ENCODE measurements at places on chromosomes 7 and 10.

DNA sequence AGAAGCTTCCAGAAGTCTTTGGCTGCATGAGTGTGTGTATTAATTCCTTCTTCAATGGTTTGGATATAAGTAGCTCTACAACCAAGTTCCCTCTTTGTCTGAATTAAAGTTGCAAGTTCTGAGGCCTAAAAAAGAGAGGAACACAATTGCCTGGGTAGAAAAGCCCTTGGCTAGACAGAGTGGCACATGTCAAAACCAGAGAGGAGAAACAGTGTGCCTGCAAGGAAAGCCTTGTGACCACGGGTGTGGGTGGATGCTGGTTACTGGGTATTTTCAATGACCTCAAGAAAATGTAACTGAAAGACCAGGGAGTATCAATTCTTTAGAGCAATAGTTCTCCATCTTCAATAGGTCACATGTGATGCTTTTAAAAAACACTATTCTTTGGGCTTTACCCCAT, 148.3 kb downstream of the SVIL start:
- no peak for DNase-seq

DNA sequence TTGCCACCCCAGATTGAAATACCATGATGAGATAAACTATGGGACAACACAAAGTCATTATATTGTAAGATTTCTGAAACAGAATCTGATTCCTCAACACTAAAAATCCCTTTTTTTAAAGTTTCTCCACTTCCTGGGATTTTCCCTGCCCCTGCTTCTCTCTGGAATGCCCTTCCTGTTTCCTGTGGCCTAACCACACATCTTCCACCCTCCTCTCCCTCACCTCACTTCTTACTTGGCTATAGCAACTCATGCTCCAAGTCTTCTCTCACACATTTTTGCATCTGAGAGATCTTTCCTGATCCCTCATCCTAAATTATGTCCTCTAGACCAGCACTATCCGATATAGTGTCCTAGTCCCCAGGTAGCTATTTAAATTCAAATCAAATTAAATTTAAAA, 4.1 kb upstream of the RELN start:
- no peak for DNase-seq

- DNase-seq = no peak
Measured at GRCh38 chr7:17934094-17934493, 6.2 kb downstream of the SNX13 start.

DNA sequence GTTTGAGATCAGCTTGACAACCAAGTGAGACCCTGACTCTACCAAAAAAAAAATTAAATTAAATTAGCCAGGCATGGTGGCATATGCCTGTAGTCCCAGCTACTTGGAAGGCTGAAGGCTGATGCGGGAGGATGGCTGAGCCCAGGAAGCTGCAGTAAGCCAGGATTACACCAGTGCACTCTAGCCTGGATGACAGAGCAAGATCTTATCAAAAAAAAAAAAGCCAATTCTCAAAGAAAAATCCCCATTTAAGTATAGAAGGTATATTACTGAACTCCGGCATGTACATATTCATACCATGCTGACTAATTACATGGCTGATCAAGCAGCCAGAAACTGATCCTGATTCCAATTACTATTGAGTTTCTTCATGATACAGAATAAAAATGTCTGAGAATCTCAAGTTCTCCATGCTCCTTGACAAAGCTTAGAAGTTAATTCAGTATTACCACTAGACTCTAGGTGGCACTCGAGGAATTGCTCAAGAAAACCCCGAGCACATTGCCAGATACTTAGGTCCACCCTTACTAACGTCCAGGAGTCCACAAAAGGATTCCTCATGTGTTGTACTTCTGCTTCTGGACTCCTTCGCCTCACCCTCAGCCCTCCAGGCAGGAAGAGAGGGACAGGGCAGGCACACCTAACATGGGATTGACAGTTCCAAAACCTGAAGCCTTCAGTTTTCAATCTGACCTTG, 148.9 kb downstream of the PARD3 start:
- DNase-seq = no peak

DNA sequence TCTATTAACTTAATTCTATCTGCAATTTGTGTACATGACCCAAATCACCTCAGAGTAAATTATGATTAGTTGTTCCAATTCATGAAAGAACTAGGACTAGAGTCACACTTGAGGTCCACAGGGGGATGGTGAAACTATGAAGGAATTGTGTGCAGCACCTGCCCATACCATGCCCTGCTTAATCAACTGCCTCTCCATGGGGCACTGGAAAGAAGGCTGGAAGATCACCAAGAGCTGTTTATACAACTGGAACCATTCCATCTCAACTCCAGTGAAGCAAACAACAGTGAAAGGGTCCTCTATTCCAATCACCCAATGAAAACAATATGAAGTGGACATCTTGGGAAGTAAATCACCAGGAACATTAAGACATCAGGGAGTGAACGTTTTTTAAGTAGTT, 98.7 kb upstream of the SEMA3D start:
- DNase-seq = no peak

- DNase-seq = no peak
Measured at GRCh38 chr10:130003787-130004613, 39.9 kb upstream of the EBF3 start.

DNA sequence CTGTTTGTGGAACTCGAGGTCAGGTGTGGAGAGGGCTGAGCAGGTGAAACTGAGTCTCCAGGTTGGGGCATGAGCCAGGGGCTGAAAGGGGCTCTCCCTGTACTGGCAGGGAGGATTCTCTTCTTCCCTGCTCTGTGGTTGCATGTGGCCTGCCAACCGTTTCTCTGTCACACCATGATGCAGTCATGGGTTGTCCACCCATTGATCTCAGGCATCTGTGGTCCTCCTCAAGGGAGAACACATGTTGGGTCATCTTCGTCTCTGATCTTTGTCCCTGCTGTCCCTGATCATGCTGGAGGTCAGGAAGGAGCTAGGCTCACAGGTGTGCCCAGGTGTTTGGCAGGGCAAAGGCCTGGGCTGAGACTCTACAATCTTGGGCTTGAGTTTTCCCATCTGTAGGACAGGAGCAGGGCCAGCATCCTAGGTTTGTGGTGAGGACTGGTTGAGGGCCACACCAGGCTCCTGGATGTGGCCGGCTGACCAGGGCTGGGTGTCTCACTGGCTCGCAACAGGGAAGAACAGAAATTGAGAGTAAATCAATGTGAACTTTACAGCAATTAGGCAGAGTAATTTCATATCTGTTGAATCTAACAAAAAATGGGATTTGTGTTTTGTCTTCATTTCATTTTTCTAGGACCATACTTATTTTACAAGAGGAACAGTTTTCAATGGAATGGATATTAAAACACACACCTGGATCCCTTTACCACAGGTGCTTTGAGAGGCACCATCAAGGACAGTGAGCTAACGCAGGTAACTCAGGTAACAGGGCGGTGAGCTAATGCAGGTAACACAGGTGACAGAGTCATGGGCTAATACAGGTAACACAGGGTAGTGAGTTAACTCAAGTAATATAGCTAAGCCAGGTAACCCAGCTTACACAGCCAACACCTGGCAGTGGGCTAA, 58.5 kb upstream of the IGFBP3 start:
- DNase-seq = no peak

DNA sequence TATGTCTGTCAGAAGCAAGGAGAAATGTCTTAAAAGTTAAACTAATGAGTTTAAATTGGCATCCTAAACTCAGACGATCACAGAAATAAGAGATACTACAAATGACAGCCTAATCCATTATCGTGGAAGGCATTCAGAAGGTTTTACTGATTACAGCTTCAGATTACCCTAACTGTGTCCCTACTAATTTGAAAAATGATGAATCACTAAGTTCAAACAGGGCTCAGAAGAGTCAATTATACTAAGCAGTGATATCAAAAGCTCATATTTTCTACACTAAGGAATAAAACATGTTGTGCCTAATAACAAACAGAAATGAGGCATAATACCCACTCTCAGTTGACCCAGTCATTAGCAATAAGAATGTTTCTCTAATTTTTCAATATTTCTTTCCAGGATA, 152.0 kb upstream of the NRBF2 start:
- no peak for DNase-seq

DNA sequence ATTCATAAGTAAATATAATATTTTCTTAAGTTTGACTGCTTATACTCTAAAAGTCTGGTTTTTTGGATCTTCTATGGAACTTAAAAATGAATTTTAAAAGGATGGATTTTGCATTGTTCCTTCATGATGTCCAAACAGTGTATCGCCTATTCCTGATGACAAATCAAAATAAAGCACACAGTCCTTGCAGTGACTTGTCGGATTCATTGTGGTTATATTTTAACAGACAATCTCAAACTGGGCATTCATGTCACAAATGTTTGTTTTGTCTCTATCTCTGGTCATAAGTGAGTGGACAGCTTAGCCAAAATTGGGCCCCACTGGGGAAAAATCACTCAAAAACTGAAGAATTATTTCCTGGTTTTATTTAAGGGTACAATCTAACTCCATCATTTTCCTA, 74.8 kb downstream of the LMBR1 start:
- no peak for DNase-seq

GRCh38 chr10:74381291-74381853, 230.4 kb downstream of the ADK start:
- no peak for DNase-seq

DNA sequence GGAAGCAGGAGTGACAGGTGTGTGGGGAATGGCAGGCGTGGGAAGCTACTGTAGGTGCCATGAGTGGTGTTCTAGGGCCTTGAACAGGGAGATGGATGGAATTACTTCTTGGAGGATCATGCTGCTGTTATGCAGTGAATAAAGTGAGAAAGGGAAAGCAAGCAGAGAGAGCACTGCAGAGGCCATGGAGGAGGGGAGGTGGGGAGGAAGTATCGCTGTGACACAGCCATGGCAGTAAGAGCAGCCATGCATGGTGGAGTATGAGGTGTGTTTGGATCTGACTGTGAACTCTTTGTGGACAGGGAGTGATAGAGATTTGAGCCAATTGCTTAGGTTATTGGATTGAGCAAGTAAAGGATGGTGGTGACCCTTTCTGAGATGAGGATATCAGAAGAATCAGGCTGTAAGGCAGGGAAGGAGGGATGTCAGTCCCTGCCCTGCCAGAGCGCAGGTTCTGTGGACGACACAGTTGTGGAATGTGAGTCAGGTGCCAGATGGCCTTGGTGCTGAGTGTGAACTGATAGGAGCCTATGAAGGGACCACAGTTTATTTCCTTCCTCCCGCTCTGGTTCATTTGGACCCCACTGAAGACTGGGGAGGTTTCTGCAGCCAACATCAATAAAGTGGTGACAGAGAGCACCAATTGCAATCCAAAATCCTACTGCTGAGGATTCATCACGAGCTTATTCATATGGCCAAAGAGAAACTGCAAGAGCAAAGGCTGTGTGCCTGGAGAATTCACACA, 105.5 kb upstream of the TMEM72 start:
- no peak for DNase-seq

- no peak for DNase-seq
Measured at GRCh38 chr10:69329721-69330178, 51.5 kb downstream of the HK1 start.

DNA sequence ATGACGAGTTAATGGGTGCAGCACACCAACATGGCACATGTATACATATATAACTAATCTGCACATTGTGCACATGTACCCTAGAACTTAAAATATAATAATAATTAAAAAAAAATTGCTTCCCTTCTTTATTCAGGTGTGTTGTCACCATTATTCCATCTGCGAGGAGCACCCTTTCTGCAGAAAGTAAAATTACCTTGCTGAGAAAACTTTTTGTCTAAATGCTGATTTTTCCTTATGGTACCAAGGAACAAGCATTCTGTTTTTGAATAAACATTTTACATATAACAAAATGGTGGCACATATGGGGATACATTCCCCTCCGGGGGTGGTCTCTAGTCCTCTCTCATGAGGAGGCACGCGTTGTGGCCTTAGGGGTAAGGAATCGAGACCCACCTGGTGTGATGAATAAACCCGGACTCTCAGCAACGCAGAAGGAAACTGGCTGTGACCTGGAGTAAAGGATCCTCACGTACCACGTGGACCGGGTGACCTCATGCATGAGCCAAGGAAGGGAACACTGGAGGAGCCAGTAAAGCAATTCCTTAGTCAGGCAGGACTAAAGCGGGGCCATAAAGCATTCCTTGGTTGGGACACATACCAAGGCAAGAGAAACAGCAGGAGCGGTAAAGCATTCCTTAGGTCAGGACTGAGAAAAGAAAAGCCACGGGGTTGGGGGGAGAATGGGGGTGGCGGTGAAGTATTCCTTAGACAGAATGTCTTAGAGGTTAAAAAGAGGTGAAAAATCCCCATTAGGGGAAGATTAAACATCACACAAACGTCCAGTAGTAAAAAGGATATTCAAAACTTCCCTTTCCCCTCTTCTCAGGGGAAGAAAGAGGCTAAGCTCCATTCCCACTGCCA, 20.8 kb upstream of the OPTN start:
- no peak for DNase-seq

DNA sequence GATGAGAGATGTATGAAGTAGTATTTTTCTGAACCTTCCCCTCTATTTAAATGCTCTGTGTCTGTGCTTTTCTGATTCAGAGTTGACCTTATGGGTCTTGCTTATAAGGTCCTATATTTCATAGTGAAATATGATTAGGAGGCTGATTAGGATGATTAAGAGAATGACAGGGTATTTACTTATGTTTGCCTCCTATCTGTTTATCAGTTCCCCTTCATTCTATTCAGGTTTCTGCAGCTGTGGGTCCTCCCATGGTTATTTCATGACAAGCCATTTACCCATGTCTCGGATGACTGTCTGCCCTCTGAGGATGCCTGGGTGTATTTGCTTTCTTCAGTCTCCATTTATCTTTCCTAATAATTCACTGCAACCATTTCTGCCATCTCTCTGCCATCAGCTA, 16.9 kb downstream of the RPA3 start:
- no peak for DNase-seq

GRCh38 chr10:3853547-3854303, 68.7 kb upstream of the KLF6 start:
- DNase-seq = no peak

DNA sequence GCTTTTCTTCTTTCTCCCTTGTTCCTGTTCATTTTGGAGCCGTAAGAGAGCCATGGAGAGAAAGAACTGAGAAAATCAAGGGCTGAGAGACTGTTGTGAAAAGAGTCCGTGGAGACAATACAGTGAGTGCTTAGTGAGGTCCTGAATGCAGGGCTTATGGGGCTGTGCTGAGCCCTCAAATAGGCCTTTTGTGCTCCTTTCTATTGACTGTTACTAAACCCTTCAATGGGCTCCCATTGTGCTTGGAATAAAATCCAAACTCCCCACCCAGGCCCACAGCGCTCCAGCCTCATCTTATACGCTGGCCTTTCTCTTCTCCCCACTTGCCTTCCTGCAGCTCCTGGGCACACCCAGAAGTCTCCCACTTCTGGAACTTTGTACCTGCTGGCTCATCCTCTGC, 243.1 kb upstream of the HABP2 start:
- DNase-seq = no peak

GRCh38 chr7:94561841-94562514, 52.4 kb downstream of the CASD1 start:
- no peak for DNase-seq

DNA sequence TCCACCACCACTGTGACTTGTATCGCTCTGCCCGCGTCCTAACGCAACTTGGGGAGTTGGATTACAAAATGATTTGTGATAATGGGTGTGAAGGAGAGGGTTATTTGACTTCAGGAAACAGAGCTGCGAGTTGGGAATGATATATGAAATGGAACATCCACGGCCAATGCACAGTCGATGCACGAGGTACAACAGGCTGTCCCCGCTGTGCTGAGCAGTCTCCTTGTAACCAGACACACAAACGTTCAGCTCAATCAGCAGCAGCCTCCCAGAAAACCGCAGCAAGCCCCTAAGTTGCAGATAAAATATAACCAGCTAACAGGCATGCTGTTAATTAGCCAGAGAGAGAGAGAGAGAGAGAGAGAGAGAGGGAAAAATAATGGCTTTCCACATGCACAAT, 332.7 kb upstream of the MGMT start:
- DNase-seq = no peak

- no peak for DNase-seq
Measured at GRCh38 chr7:127256041-127256725, 3.4 kb upstream of the GRM8 start.

Measured in T-helper 1 cell (primary cell).